ENCODE measurements at places on chromosomes 5 and 9.

GRCh38 chr9:117464941-117465616 is 50.2 kb upstream of the ASTN2 start:
- no peak for DNase-seq

GRCh38 chr5:174008922-174009321 is 20.0 kb downstream of the C5orf47 start:
- no peak for DNase-seq

- no peak for DNase-seq
Observed at GRCh38 chr5:1019001-1019905, 10.7 kb downstream of the NKD2 start.

GRCh38 chr9:84481636-84482218 is 141.2 kb upstream of the SLC28A3 start:
- DNase-seq = no peak

GRCh38 chr5:93582677-93583438 is at the start of gene NR2F1:
TSS of gene NR2F1 (plus strand) at chr5:93583222. CDS start at chr5:93585024, 1,802 bp downstream.
- DNase-seq = no peak

DNA sequence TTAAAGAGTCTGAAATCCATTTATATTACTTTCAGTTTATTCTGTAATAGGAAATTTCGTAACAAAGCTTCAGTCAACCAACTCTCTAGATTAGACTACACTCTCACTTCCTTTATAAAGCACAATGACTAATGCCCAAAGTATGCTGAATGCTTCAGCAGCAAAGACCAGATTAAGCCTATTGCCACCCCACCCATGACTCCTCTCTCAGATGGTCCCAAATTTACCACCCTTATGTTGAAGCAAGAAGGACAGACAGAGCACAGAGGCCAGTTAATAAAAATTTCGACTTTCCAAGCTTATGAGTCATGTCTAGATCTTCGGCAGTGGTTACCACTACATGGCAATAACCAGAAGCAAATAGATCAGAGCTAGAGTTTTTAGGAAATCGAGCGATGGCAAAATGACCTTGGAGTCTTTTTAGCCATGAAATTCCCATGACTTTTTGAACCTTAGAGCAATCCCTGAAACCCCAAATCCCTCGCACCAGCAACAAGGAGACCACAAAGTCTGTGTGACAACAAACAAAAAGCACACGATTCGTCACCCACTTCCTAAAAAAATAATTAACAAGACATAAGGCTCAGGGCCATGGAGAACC is 287.8 kb upstream of the RASA1 start:
- no peak for DNase-seq
